Memory B cell (primary cell): ENCODE measurements at places on chromosomes 1 and 21.

DNA sequence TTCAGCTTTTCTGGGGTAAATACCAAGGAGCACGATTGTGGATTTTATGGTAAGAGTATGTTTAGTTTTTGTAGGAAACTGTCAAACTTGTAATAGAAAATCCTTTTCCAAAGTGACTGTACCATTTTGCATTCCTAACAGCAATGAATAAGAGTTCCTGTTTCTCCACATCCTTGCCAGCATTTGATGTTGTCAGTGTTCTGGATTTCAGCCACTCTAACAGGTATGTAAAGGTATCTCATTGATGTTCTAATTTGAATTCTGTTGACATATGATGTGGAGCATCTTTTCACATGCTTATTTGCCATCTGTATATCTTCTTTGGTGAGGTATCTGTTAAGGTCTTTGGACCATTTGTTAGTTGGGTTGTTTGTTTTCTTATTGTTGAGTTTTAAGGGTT, 50.3 kb upstream of the RGS2 start:
- DNase-seq, result no peak
- H3K36me3 ChIP-seq, result no peaks in the 10 kb centered on the region
- no peaks in the 10 kb centered on the region for H3K4me1 ChIP-seq
- H3K27ac ChIP-seq, result no peak overlapping the region
- no peak overlapping the region for H3K4me3 ChIP-seq

GRCh38 chr1:42365118-42365517, 15.5 kb upstream of the RIMKLA start:
- H3K36me3 ChIP-seq, result no peaks in the 10 kb centered on the region
- H3K4me1 ChIP-seq, result no peaks in the 10 kb centered on the region
- no peak for DNase-seq
- H3K4me3 ChIP-seq, result no peak overlapping the region
- H3K27ac ChIP-seq, result no peak overlapping the region
- H3K27me3 ChIP-seq, result peaks cover 15% of the 10 kb centered on the region

DNA sequence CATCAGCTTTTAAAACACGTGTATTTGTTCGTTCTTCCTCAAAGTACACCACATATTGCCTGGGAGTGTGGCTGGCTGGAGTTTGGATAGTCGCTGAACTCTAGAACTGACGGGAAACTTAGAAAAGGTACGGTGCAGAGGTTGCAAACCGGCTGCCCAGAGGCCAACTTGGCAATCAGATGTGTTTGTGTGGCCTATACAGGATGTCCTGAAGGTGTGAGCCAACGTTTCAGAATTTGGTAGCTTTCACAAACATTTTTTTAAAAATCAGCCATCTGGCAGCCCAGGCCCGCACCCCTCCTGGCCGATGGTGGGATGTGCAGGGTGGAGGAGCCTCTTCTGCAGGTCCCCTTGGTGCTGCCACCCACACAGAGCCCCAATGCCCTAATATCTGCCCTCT, 73.6 kb upstream of the SLC25A33 start:
- peaks cover 1% of the 10 kb centered on the region for H3K36me3 ChIP-seq
- DNase-seq, result no peak
- H3K4me1 ChIP-seq, result peaks cover 3% of the 10 kb centered on the region
- no peak overlapping the region for H3K4me3 ChIP-seq
- H3K27me3 ChIP-seq, result peaks cover 24% of the 10 kb centered on the region
- H3K27ac ChIP-seq, result no peak overlapping the region

GRCh38 chr1:34155860-34156259, 9.2 kb downstream of the CSMD2 start:
- no peak overlapping the region for H3K4me3 ChIP-seq
- no peak overlapping the region for H3K27ac ChIP-seq
- H3K27me3 ChIP-seq, result peaks cover 26% of the 10 kb centered on the region

GRCh38 chr1:199038156-199038555, 399.3 kb downstream of the PTPRC start:
- DNase-seq, result no peak
- H3K27me3 ChIP-seq, result peaks cover 6% of the 10 kb centered on the region
- H3K4me1 ChIP-seq, result peaks cover 5% of the 10 kb centered on the region
- no peaks in the 10 kb centered on the region for H3K36me3 ChIP-seq

DNA sequence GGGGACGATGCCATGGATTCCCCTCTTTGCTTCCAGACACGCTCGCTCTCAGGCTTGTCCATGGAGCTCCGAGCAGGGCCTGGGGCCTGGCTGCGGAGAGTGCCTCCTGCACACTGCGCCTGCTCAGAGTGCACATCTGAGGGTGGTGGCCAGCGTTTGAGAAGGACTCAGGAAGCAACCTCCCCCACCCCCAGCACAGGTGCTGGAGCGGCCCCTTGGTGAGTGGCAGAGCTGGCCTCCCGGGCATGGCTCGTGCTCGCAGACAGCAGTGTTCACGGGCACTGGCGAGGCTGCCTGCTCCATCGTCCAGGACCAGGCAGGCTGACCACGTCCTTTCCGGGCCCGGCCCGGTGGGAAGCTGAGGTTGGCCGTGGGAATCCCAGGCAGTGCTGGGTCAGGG, 2.8 kb downstream of the SPATC1L start:
- peaks cover 2% of the 10 kb centered on the region for H3K36me3 ChIP-seq
- no peak for DNase-seq
- no peaks in the 10 kb centered on the region for H3K27me3 ChIP-seq
- H3K27ac ChIP-seq, result no peak overlapping the region
- H3K4me3 ChIP-seq, result no peak overlapping the region
- peaks cover 2% of the 10 kb centered on the region for H3K4me1 ChIP-seq

- peaks cover 7% of the 10 kb centered on the region for H3K27me3 ChIP-seq
- H3K4me3 ChIP-seq, result no peak overlapping the region
- no peaks in the 10 kb centered on the region for H3K4me1 ChIP-seq
- DNase-seq, result no peak
These were observed 27.6 kb upstream of the KCNE2 start for GRCh38 chr21:34336245-34336644.
